SK-N-MC (cell line): ENCODE measurements at places on chromosomes 7 and 10.

DNA sequence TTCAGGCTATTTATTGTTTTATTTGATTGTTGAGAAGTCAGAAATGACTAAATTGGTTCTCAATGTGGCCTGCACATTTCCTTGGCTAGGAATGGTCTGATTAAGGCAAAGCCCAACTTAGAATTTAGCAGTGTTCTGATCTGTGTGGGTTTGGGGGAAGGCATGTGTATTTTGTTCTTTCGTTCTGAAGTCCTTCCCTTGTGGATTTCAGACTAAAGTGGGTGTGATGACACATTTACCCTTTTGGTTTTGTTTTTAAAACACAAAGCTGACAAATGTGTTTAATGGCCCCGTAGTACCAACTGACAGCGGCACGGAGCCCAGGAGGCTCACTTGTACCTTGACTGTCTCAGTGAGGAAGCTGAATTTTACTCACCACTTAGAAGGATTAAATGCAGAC is 452.3 kb upstream of the GALNT17 start:
- no peak for DNase-seq

DNA sequence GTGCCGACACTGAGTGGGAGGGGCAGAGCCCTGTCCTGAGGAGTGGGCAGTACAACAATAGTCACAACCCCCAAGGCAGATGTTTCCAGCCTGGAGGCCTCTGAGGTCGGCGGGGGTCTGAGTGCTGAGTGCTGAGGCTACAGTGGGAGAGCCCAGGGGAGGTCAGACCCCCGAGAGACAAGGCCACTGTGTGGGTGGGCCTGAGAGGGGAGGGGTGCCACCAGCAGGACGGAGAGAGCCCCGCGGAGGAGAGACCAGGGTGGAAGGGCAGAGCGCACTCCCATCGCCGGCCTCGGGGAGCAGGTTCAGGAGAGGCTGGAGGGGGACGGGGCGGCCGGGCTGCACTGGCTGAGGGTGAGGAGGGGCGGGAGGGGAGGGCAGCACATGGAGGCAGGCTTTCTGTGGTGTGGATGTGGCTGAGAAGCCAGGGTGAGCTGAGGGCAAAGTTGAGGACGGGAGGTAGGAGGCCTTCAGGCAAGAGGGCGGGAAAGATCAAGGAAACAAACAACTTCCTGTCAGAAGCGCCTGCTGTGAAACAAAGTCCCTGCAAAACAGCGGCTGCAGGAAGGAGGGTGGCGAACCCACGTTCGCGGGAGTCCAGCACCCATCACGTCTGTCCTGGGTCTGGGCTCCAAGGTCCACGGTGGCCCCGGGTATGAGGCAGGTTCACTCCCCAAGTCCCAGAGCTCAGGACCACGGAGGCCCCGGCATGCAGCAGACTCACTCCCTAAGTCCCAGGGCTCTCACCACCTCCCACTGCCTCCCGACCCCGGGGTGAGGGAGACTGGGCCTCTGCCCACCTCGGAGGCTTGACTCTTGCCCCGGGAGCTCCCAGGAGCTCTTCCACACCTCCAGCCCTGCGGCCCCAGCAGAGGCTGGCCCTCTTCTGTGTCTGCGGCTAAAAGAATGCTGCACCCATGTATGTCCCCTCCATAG is 76.8 kb upstream of the NKX6-2 start:
- DNase-seq, result no peak

DNA sequence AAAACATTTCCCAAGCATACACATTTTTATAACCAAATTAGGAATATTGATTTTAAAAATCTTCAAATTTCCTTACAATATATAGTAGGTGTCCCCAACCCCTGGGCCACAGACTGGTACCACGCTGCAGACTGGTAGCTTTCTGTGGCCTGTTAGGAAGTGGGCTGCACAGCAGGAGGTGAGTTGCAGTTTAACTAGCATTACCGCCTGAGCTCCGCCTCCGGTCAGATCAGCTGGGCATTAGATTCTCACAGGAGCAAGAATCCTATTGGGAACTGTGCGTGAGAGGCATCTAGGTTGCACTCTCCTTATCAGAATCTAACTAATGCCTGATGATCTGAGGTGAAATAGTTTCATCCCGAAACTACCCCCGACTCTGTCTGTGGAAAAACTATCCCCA is 62.1 kb downstream of the ZWINT start:
- DNase-seq, result no peak

DNA sequence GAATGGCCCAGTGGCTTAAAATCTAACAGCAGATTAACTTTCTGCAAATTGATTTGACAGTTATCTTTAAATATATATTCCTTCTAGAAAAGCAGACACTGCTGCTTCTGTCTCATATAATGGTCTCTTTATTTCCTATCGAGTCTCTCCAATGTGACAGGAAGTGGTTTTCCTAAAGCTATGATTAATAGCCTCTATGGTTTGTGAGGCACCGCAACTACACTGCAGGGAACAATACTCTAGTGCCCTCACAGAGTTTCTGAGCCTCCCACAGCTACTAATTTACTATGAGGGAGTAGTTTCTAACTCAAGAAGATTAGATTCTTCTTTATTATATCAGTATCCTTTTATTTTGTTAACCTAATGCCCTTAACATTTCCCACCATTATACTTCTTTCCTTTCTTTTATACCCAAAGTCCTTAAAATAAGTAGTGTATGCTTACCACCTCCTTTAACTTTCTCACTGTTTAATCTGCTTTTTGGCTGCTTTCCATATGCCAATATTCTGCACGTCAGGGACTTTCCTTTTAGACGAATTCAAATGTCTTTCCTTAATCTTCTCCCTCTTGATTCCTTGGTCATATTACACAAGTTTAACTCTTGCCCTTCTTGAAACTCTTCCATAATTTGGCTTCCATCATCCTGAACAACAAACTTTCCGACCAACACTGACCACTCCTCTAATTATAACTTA is 23.8 kb upstream of the AHR start:
- DNase-seq, result peak; percentile 95

DNA sequence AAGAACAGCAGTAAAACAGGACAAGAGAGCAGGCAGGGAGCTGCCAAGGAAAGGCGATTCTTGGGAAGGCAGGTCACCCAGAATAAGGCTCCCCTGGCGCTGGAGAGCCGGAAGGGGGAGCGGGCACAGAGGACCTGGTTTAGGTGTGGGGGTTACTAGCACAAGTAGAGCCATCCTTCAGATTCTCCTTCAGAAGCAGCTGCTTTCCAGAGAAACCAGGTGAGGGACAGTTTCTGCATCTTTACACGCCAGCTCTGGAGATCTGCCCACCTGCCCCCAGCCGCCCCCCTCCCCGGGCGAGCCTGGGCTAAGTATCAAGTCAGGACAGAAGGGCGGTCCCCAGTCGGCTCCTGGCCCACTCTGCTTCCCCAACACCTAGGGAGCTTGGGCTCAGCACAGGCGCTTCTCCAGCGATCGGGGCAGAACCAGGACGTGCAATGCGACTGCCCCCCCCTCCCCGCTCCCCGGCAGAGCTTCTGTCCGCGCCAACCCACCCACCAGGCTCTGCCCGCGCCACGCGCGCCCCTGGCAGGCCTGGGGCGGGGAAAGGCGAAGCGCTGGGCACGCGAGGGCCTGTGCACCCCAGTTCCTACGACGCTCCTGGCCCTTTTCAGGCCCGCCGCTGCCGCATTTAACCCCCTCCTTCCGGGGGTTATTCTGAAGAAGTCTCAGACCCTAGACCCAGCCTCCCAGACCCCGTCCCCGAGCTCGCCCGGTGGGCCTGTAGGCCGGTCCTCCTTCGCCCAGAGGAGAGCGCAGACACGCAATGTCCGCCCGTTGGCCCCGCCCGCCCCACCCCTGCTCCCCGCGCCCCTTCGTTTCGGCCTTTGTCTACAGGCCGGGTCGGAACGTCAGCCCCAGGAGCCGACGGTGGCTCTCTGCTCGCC is 4.4 kb upstream of the EN2 start:
- no peak for DNase-seq

GRCh38 chr10:33376476-33376875 is 42.0 kb upstream of the NRP1 start:
- no peak for DNase-seq

DNA sequence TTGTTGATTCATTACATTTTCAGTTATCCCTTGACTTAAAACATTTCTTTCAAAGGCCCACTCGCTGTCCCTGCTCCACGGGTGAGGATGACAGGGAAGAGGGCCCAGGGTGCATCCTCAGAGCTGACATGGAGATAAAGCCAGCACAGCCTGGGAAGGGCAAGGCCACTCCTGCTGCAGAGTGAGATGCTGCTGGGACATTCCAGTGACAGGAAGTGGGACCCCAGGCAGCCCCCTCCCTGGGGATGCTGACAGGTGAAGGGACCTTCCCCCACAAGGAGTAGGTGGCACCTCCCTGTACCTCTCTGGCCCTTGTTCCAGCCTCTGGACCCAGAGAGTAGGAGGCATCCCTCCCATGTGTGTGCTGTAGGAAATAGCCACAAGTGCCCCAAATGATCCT is 97.8 kb upstream of the DDC start:
- no peak for DNase-seq

GRCh38 chr7:4163565-4164203 is 518.4 kb upstream of the FOXK1 start:
- no peak for DNase-seq

DNA sequence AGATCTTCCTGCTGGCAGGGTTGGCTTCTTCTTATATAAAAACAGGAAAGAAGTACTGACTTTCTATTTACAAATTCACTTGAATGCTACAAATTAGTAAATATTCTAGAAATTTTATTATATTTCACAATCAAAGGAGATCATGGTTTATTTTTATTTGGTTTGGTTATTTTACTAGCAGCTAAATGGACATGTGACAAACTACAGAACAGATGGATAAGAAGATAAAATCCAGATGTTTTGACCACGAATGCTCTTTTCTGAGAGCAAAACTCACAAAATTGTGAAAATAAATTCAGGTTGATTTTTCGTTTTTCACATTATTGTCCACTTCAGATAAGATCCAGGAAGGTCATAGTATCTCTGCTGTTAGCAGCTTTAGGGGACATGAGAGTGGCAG is 55.4 kb downstream of the CACNA2D1 start:
- DNase-seq, result no peak

DNA sequence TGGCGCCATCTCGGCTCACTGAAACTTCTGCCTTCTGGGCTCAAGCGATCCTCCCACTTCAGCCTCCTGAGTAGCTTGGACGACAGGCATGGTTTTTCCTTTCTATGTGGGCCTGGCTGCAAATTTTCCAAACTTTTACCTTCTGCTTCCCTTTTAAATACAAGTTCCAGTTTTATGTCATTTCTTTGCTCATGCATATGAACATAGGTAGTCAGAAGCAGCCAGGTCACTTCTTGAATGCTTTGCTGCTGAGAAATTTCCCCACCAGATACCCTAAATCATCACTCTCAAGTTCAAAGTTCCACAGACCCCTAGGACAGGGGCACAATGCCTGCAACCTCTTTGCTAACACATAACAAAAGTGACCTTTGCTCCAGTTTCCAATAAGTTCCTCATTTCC is 21.6 kb upstream of the RPEL1 start:
- no peak for DNase-seq

GRCh38 chr7:15033039-15033438 is 130.5 kb upstream of the DGKB start:
- DNase-seq, result no peak

DNA sequence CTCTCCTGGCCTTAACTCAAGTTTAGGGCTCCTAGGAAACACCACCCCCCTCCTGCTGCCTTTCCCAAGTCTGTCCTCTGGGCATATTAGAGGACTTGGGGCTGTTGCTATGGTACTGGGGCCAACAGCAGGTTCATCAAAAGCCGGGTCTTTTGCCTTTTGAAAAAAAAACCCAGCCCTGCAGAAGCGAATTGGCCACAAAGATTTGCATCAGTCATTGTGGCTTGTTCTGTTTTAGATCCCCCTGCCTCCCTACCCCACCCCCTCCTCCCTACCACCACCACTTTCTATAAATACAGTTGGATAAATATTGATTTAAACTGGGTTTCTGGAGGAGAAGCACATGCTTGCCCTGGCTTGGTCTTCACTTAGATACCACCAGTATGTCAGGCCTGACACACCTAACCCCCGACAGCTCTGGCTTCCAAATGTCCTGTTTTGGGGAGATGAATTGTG is 7.0 kb downstream of the MXI1 start:
- no peak for DNase-seq
